NCI-H1092 treated with DMSO at 0.1 percent for 48 hours (cell line): ENCODE measurements at places on chromosomes 7 and 10.

DNA sequence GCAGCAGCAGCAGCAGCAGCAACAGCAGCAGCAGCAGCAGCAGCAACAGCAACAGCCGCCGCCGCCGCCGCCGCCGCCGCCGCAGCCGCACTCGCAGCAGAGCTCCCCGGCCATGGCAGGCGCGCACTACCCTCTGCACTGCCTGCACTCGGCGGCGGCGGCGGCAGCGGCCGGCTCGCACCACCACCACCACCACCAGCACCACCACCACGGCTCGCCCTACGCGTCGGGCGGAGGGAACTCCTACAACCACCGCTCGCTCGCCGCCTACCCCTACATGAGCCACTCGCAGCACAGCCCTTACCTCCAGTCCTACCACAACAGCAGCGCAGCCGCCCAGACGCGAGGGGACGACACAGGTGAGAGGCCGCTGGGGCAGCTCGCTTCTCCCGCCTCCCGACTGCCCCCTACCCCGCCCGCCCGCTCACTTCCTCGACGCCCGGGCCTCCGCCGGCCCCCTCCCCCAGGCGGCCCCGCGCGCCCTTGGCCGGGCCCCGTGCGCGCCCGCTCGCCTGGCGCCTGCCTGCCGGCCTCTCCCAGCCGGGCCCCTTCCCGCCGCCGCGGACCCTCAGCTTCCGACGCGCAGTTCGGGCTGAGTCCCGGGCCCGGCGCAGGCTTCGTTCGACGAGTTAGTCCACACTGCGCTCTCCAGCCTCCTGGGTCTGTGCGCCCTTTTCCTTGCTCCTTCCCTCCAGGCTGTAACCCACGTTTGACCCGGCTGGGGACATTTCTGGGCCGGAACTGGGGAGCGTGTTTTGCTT is 882 bp downstream of the DLX6 start:
- DNase-seq = peak; percentile 80

DNA sequence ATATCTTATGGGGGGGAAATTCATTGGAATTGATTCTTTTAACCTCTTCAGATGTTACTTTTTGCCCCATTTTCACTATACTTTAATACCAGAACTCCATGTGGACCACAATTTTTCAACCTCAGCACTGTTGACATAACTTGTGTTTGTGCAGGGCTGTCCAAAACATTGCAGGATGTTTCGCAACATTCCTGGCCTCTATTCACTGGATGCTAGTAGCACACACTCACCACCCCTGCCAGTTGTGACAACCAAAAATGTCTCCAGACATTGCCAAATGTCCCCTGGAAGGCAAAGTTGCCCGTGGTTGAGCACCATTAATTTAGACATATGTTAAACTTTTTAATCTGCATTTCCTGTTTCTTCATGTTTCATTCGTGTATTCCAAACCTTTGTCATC is 234.7 kb downstream of the GFRA1 start:
- DNase-seq = no peak

DNA sequence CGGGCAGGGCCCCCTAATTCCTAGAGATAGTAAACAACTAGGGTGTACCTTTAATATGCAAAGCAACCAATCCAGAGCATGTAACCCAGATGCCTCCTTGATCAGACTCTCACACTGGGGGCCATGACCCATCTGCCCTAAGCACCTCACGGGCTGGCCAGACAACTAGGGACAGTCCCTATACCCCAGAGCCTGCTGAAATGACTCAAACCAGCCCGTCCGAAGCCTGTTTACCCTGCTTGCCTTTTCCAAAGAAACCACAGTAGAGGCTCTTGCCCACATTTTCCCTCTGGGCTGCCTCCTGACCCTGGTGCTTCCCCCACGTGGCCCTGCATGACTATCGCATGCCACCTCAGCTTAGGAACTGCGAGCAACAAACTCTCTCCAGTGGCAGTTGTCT is 46.2 kb downstream of the RGS10 start:
- no peak for DNase-seq

DNA sequence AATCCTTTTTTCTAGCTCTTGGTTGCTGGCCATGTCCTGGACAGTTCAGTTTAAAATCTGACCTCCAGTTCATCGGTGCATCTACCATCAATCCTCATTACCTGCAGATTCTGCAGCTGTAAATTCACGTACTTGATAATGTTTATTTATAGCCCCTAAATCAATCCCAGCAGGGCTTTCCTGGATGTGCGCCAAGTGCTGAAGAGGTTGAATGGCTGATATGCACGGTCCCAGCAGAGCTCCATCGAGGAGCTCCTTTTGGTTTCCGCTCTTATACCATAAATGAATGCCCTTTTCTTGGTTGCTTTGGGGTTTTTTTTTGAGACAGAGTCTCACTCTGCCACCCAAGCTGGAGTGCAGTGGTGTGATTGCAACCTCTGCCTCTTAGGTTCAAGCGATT is 91.2 kb upstream of the CCZ1B start:
- peak; percentile 44 for DNase-seq

DNA sequence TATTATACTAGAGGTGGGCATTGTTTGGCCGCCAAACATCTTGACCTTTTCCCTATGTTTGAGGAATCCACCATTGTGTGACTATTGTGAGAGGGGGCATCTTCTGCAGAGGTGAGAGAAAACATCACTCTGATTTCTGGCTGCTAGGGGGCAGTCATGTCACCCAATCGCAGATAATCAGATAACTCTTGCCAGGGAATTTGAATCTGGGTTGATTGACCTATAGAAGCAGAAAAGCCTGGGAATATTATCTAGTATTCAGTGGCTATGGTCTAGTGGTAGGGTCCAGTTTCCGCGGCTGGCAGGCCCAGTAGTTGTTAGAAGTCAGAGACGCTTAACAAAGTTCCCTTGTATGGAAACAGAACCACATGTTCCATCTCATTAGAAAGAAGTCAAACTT is 808.5 kb downstream of the PHTF2 start:
- DNase-seq = peak; percentile 3

DNA sequence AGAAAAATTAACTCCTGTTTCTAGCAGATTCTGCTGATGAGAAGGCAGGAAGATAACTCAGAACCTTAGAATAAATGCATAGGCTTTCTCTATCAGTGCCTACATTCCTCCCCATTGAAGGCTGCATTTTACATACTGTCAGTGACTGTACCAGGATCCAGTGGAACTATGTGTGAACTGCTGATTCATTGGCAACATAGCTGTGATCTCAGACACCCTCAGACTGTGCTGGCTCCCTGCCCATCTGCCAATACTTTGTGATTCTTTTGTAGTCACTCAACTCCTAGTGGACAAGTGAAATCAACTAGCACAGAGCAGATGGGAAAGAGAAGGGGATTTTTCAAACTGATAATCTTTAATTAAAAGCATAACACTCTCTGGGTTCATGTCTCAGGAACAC is 375.8 kb downstream of the MDFIC start:
- no peak for DNase-seq

GRCh38 chr7:108053250-108053649 is 50.3 kb upstream of the LAMB1 start:
- DNase-seq = no peak

DNA sequence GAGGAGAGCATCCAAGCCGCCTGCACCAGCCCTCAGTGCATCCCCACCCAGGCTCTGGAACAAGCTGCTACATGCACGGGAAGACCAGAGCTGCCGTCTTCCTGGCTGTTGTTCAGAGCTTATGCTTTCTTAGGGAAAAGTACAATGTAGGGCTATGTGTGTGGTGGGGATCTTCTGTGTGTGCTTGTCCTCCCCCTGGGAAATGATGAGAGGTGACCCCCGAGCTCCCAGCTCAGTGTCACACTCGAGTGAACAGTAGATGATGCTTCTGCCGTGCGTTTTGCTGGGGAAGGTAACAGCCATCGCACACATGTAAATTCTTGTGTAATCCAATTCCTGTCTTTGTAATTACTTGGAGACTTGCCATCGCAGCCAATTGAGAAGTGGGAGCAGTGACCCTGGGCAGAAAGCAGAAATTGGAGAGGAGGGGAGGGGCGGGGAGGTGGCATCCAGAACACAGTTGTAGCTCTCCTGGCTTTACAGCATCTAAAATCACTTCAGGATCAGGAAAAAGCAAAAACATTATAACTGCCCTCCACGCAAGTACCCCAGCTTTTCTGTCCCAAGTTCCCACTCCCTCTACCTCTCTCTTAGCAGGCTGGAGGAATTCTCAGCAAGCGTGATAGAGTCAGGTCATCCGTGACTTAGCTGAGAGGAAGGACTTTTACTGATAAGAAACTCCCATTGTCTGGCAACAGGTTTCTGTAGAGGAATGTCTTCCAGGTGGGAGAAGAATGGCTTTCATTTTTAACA is 149.6 kb downstream of the TCF7L2 start:
- DNase-seq = peak; percentile 44

DNA sequence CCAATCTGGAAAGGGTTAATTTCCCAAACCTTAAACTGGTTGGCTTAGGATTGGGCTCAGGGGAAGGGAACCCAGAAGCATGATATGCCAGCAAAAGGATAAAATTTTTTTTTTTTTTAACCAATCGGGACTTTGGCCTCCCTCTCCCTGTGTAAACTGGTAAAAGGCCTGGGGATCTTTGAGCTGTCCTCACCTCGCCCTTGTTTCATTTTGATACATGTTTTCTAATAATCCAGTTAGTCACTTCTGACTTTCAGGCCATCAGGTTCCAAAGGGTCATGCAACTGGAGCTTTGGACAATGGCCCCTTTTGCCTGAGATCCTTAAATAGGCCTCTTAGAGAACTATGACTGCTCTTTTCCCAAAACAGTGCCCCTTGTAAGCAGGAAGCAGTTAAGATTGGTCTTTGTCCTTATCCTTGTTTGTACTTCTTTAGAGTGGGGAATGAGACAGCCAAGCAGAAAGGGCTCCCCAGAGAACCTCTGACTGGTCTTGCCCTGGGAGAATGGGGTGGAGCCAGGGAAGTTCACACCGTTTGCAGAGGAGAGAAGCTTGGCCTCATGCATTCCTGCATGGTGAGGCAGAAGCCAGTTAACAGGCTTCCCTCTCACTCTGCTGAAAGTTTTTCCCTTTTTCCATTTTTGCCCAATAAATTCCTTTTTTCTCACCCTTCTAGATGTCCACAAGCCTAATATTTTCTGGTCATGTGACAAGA is 424.2 kb upstream of the CNTNAP2 start:
- no peak for DNase-seq

GRCh38 chr7:79050603-79051002 is 402.9 kb downstream of the MAGI2 start:
- DNase-seq = no peak

GRCh38 chr7:52436278-52436677 is 599.2 kb upstream of the POM121L12 start:
- DNase-seq = no peak

DNA sequence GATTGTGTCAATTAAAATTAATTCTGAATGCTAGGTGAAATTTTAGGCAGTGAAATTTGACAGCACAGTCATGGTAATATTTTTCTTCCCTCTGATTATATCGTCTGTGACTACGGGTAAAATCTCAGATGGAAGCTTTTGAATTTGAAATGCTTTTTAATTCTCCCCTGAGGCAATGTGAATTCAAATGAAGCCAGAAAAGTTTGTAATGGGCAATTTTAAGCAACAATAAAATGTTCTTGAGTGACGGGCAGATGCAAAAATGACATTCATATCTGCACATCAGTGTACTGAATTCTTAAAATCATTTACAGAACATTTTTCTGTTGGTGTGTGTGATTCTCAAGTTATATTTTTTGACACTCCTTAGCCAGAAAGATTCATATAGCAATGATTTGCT is 134.5 kb downstream of the NSUN6 start:
- DNase-seq = no peak

GRCh38 chr7:100090527-100091410 is 2.0 kb downstream of the COPS6 start:
- DNase-seq = no peak

- no peak for DNase-seq
Observed at GRCh38 chr7:84624927-84625326, 430.3 kb upstream of the SEMA3A start.

- no peak for DNase-seq
Observed at GRCh38 chr10:126252884-126253610, 135.2 kb downstream of the ADAM12 start.

- DNase-seq = peak; percentile 43
Observed at GRCh38 chr7:128904381-128905197, 5.9 kb downstream of the KCP start.

DNA sequence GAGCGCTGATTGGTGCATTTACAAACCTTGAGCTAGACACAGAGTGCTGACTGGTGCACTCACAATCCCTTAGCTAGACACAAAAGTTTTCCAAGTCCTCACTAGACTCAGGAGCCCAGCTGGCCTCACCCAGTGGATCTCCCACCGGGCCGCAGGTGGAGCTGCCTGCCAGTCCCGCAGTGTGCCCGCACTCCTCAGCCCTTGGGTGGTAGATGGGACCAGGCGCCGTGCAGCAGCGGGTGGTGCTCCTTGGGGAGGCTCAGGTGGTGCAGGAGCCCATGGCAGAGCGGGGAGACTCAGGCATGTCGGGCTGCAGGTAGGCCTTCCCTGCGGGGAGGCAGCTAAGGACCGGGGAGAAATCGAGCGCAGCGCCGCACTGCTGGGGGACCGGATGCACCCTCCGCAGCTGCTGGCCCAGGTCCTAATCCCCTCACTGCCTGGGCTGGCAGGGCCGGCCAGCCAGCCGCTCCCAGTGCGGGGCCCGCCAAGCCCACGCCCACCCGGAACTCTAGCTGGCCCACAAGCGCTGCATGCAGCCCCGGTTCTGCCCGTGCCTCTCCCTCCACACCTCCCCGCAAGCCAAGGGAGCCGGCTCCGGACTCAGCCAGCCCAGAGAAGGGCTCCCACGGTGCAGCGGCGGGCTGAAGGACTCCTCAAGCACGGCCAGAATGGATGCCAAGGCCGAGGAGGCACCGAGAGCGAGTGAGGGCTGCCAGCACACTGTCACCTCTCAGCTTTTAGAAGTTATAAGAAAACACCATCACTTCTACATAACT is 128.9 kb downstream of the ZNF438 start:
- DNase-seq = no peak

GRCh38 chr7:50706469-50706937 is 76.2 kb downstream of the GRB10 start:
- no peak for DNase-seq

GRCh38 chr7:34165466-34165865 is 260.1 kb downstream of the BMPER start:
- DNase-seq = no peak

- no peak for DNase-seq
Observed at GRCh38 chr7:132009778-132010177, 453.4 kb upstream of the PODXL start.

DNA sequence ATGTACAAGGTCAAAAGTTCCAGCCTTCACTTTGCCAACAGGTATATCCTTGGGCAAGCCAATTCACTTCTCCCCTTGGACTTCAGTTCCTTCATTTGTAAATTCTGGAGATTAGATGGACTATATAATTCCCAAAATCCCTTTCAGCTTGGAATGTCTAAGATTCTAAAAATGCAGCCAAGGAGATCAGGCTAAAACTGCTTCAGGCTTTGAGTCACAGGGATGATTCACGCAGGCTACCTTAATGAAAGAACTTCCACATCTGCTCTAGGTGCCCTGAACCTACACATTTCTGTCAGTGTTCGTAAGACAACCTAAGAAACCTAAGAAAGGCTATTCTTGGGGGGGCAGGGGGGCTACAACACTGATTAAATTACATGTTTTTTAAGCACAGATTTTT is 7.1 kb downstream of the CPVL start:
- no peak for DNase-seq

GRCh38 chr7:151122796-151123157 is 36.5 kb downstream of the AGAP3 start:
- no peak for DNase-seq
